ENCODE measurements at places on chromosomes 3 and 15.

- DNase-seq: no peak
Measured at GRCh38 chr3:94433811-94434210, 370.9 kb downstream of the NSUN3 start.

- no peak for DNase-seq
Measured at GRCh38 chr3:88641033-88641604, 466.3 kb upstream of the EPHA3 start.

DNA sequence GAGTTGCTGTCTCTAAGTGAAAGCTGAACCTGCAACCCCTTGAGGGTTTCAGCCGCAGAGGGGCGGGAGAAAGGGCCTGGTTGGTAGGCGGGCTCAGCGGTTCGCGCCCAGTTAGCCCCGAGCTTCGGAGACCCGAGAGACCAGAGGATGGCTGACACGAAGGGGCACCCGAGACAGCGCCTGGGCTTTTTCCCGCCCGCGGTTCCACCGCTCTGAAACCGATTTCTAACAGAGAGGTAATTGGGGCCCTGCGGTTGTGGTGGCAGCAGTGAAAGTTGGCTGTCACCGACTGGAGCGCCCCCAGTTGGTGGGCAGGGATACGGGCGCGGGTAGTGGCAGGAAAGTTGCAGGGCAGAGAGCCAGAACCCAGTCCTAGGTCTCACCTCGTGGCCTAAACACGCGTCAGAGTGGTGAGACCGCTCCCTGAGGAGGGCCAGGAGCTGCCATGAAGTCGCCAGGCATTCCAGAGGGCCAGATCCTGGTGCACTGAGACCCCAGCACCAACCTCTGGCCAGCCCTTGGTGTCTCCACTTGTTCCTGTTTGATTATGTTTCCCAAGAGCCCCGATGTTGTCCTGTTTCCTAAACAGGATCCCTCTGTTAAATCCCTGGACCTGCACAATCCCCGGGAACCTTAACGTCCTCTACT, 625 bp upstream of the ELL3 start:
- DNase-seq: peak; percentile 93

- DNase-seq: no peak
Measured at GRCh38 chr15:56718560-56718959, 14.7 kb downstream of the ZNF280D start.

DNA sequence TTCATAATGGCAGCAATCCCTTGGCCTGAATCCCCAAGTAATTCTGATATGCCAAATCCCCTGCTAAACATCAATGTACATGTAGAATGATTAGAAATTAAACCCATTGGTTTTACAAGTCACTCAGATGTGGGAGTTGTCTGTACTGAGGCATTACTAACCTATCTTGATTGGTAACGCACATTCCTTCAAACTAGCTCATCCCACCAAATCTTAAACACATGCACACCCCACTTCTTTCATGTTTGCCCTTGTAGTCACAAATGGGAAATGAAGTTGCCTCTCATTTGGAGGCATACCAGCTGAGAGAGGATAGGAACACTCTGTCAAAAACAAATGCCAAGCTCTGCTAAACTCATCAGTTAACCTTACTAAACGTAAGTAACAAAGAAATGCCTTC, 29.1 kb upstream of the MAN2C1 start:
- no peak for DNase-seq

GRCh38 chr3:72675243-72675642, 173.0 kb downstream of the SHQ1 start:
- no peak for DNase-seq

- no peak for DNase-seq
Measured at GRCh38 chr3:28922376-28922775, 358.5 kb upstream of the RBMS3 start.

DNA sequence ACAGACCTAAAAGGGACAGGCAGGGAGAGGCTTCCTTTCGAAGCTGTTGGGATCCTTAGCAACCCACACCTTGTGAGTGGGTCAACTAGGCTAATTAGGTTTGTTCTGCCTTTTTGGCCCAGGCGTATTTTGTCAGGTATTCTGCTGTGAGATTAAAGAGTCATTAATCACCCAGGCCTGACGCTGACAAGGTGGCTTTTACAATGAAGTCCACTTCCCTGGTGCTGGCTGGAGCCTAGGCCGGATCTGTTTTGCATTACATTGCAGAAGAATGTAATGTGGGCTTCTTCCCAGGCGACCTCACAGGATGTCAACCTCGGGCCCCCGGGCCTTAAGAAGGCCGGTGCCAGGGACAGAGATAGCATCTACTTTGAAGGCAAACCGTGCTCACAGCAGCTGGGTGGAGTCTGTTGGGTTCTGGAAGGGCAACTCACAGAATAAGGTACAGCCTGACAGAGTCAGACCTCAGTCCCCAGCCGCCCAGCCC, 76.9 kb downstream of the HES1 start:
- no peak for DNase-seq
